Cortex of kidney (tissue), 1 donor: ENCODE measurements at places on chromosomes 6 and 20.

DNA sequence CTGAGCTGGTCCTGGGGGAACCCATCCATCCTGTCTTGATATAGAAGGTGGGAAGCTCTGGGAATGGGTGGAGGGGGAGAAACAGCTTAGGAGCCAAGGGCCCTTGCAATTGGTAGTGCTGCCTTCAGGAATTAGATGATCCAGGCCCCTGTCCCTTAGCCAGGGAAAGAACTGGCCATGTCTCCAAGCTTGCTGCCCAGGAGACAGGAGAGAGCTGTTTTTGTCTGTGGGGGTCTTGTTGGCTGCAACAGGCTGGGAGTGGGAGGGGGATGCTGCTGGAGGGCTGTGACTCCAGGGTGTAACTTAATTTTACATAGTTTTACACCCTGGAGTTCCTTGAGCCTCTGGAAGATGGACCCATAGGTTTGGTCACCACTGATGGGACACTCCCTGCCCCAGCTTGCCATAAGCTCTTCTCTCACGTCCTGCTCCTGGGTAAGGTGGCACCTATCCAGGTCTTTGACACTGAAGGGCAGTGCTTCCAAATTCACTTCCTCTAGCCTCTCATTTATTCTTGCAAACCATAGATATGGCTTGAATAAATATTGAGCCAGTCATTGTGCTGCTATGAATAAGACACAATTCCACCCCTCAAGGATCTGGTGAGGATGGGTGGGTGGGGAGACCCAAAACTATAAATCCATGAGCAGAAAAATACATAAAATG lies 16.8 kb downstream of the VEGFA start:
- no peak for DNase-seq

GRCh38 chr6:39853604-39854003 lies 61.4 kb downstream of the DAAM2 start:
- no peak for DNase-seq

- no peak for DNase-seq
Measured at GRCh38 chr6:146354451-146354850, 189.2 kb upstream of the RAB32 start.

DNA sequence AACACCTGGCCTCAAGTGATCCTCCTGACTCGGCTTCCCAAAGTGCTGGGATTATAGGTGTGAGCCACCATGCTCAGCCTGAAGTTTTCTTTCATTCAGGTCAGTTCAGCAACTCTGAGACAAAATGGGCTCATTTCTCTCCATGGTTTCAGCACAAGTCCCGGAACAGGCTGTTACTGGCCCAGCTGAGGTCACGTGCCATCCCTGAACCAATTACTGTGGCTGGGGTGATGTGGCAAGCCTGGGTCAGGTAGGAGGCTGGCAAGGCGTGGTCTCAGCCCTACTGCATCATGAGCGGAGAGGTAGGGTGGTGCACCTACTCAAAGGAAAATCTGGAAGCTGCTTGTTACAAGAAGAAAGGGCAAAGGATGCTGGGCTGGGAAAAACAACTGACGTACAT lies 326.4 kb downstream of the KIF16B start:
- no peak for DNase-seq

DNA sequence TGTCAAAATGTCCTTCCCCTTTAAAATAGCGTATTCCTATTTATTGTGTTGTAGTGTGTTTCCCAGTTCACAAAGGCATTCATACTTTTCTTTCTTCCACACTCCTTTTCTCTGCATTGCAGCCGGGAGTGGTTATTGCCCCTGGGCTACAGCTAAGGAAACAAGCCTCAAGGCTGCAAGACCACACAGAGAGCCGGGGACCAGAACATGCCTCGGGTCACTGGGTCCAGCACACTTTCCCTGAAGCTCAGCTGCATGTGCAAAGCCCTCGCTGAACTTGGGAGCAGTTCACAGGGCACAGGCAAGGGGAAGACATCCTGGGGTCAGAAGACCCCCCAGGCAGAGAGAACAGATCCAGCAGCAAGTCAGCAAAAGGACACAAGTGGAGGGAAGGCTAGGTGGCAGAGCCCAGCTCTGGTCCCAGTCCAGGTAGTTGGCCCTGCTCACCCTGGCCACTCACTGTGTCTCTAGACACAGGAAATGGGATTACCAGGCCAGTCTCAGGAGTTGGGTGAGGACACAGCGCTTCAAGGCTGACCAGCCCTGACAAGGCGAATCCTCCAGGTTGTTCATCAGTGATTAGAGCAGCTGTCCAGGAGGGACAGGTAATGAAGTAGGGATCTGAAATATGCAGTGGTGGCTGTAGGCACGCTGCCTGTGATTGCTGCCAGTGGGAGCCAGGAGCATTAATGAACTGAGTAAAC lies 118.2 kb downstream of the CD83 start:
- DNase-seq = no peak

- no peak for DNase-seq
Measured at GRCh38 chr6:157656437-157656997, 166.5 kb upstream of the SNX9 start.

GRCh38 chr6:144304223-144304848 lies 19.2 kb downstream of the UTRN start:
- no peak for DNase-seq

- DNase-seq = no peak
Measured at GRCh38 chr6:37756135-37756534, 58.5 kb upstream of the MDGA1 start.

- DNase-seq = no peak
Measured at GRCh38 chr6:41515995-41516394, 30.2 kb upstream of the FOXP4 start.
